ENCODE measurements at places on chromosomes 1 and 21. TPM values are rescaled to one million over a fixed set of nuclear protein-coding genes. Genes with fewer than 3 reads are reported as not detected.
A peak's percentile ranks its signal among the peaks of the same experiment; 100 is the strongest.

The SPRR4 gene
- not detected for total RNA-seq

- DNase-seq = no peak
Observed at GRCh38 chr21:43728154-43728466, 9.2 kb downstream of the PDXK start.

GRCh38 chr1:152167835-152168534 is 9.0 kb upstream of the RPTN start:
- peak; percentile 100 for DNase-seq

GRCh38 chr1:78683079-78683478 is 33.4 kb downstream of the IFI44 start:
- DNase-seq = no peak

- peak; percentile 67 for DNase-seq
Observed at GRCh38 chr1:160284220-160284781, 632 bp downstream of the PEX19 start.

- DNase-seq = peak; percentile 72
Observed at GRCh38 chr1:43144237-43144636, 27.9 kb downstream of the EBNA1BP2 start.

DNA sequence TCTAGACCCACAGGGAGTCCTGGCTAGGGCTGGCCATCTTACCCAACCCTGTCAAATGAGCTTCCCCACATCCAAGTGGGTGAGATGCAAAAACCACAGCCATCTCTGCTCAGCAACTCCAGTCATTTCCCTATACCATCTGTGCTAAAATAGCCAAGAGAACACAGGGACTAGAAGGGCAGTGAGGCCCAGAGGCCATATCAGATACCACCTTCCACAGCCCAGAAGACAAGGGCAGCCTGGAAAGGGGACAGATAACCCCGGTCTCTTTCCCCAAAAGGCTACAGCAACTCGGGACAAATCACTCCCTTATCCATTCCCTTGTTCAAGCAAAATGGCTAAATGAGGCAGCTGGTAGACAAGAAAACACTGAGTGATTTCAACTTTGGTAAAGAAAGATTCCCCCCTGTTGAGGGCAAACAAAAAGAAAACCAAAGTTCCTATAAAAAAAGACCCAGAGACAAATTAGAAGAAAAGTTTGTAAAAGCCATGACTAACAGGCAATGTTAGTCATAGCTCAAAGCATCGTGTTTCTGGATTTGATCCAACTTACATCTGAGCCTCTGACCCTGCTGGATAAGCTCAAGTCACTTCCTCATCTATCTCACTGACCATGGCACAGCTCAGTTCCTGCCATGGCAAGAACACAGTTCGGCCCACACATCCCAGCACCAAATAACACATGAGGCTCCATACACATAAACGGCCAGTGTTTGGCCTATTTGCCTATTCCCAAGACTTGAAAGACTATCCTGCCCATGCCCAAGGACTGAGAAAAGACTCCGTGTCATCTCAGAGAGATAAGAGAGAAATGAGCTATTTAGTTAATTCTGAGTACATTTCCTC is 3.1 kb downstream of the LAMB3 start:
- peak; percentile 91 for DNase-seq

The HORMAD1 gene
- 1.8 TPM for total RNA-seq
